ENCODE measurements at places on chromosomes 16 and 17.

GRCh38 chr17:51926448-51926847 lies 232.1 kb downstream of the CA10 start:
- no peak for DNase-seq

DNA sequence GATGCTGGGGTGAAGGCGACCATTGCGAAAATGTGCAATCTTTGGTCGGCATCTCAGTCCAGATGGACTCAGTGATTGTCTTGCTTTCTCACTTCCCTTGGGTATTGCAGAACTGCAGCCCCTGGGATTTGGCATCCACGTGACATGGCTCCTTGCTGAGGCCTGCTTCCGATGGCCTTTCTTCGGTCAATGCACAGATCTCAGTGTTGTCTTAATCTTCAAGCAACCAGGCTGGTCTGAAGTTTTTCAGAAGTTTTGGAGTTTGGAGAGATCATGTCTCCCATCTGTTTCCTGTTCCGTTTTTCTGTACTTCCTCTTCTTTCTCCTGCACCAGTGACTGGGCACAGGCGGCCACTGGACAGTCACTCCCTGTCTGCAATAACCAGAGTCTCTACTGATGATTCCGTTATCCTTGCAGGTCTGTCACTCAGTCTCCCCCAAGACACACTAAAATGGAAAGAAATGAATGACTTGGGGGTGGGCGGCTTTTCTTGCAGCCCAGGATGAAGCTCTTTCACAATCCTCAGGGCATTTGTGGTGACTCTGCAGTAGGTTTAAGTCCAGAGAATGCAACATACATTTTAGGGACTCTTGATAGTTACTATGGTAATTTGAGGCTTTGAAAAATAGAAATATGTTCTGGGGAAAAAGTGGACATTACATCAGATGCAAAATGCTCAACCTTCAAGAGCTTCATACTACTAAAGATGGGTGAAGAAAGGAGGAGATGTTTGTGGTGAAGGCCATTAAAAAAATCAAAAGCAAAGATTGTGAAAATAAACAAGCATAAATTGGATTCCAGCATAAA lies 106.3 kb upstream of the ZFHX3 start:
- no peak for DNase-seq

DNA sequence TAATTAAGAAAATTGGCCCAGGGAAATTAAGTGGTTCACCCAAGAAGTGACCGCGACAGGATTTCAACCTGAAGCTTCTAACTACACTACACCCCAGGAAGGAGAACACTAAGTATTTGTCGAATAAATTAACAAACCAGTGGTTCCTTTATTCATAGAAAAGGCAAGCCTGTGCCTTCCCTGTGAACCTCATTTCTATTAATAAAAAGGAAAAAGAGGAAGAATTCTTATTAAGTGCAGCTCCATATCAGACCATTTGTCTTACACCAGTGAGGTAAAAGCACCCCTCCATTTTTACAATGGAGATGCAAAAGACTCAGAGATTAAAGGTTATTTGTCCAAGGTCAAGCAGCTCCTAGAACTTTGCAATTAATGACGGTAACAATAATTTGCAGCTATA lies 1.7 kb downstream of the COPS3 start:
- DNase-seq = no peak

DNA sequence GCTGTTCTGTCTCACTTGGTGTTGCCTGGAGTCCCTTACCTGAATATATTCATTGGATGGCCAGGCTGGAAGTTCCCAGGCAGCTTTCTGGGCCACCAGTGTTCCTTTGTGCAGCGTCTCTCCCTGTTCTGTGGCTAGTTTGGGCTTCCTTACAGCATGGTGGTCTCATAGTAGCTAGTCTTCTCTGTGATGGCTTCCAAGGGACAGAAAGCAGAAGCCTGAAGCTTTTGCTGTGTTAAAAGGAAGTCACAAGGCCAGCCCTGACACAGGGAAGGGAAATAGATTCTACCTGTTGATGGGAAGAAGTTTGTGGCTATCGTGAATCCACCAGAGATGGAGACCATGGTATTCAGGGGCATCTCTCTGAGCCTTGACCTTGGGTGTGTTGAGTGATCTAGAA lies 34.6 kb downstream of the PLCG2 start:
- DNase-seq = no peak

- DNase-seq = no peak
These were observed 22.1 kb downstream of the ZFHX3 start for GRCh38 chr16:73025856-73026210.

DNA sequence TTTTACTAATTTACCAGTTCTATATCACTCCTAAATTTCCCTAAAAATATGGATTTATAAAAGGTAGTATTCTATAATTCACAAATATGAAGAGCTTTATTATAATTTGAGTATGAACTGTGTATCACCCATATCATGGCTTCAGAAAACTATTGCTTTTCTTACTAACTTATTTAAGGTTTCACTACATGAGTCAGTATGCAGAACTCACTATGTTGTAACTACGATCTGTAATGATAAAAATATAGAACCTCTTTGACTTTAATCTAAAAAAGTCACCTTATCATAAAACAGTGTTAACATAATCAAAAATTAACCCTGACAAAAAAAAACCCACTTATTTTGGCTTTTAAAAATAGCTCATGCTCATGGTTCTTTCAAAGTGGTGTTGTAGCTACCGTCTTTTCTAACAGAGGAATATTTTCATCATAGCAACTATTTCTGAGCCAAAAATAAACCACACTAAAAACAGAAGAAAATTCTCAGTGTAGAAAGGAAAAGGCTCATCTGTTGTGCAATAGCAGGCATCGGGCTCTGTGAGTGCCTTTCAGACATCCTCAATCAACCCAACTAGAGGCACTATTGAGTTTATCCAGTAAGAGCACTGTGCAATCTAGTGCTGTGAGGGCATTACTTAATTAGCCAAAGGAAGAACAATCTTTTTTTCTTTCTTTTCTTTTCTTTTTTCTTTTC lies 42.1 kb downstream of the ITGAM start:
- no peak for DNase-seq

GRCh38 chr17:49971848-49972485 lies 3.0 kb downstream of the DLX4 start:
- no peak for DNase-seq

DNA sequence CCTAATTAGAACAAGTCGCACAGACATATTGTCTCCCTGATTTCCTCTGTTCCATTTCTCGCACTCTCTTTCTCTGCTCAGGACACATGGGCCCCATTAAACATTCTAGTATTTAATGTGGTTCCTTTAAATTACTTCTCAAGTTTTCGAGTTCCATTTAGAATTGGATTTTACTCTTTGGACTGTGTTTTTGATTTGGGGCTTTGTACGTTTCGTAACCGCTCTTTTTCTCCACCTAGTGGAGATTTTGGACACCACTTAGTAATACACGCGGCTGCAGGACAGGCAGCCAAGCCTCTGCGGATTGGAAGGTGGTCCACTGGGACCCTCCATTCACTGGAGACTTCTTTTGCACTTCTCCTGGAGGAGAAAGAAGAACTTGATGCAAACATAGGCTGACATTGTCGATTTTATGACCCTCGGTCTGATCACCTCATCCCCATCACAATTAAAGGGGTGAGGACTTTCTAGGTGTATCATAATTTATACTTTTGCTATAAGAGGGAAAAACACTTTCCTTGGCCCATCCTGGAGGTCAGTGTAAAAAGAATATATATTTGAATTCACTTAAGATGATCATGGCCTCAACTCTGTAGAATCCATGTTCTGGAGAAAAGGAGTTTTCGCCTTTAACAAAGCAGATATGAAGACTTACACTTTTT lies 85.7 kb downstream of the NOG start:
- peak; percentile 11 for DNase-seq

DNA sequence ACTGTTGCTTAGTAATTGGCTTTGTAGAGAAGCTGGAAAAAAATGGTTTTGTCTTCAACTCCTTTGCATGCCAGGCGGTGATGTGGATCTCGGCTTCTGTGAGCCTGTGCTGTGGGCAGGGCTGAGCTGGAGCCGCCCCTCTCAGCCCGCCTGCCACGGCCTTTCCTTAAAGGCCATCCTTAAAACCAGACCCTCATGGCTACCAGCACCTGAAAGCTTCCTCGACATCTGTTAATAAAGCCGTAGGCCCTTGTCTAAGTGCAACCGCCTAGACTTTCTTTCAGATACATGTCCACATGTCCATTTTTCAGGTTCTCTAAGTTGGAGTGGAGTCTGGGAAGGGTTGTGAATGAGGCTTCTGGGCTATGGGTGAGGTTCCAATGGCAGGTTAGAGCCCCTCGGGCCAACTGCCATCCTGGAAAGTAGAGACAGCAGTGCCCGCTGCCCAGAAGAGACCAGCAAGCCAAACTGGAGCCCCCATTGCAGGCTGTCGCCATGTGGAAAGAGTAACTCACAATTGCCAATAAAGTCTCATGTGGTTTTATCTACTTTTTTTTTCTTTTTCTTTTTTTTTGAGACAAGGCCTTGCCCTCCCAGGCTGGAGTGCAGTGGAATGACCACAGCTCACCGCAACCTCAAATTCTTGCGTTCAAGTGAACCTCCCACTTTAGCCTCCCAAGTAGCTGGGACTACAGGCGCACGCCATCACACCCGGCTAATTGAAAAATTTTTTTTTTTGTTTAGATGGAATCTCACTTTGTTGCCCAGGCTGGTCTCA lies 6.2 kb upstream of the TMEM235 start:
- no peak for DNase-seq

- DNase-seq = no peak
These were observed 21.7 kb downstream of the AXIN2 start for GRCh38 chr17:65539630-65540266.

DNA sequence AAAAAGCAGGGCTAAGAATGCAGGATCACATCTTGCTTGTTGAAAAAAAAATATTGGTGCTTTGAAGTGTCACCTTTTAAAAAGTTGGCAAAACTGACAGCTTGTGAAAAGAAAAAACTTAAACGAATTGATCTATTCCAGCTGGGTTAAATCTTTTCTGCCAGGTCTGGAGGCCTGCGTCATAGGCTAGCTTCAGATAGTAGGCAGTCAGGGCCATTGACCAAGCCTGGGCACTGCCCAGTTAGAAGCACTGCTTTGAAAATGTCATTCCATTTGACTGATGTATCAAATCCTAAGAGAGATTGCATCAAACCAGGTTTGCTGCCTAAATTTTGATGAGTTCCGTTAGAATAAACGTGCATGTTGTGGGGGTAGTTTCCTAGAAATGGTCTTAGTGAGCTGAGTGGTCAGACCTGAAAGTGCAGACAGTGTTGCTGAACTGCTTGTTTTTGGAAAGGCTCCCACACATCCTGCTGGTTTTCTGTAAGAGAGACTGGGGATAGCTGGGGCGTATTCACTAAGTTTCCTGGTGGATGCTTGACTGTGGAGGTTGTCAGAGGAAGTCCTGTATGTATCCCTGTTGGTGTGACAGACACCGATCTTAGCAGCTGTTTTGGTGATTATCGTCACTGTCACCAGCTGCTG lies 38.8 kb downstream of the NUP88 start:
- DNase-seq = no peak

DNA sequence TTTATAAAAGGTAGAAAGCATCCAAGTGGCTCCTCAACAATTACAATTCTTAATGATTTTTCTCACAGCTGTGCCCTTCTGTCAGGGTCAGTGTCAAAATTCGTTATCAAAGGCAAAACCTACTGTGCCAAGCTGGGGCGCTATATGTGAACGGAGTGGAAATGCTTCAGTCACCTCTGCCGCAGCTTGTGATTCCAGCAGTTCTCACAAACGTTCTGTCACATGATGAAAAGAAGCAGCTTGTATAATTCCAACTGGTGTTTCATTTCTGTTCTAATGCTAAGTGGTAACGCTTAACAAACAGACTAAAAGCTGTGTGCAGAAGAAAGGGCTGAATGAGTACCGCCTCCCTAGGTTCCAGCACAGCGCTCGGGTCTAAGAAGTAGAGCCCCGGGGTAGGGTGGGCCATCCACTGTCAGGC lies 14.2 kb downstream of the PLD6 start:
- DNase-seq = no peak

GRCh38 chr17:75364078-75364477 lies 41.4 kb downstream of the GRB2 start:
- DNase-seq = no peak

DNA sequence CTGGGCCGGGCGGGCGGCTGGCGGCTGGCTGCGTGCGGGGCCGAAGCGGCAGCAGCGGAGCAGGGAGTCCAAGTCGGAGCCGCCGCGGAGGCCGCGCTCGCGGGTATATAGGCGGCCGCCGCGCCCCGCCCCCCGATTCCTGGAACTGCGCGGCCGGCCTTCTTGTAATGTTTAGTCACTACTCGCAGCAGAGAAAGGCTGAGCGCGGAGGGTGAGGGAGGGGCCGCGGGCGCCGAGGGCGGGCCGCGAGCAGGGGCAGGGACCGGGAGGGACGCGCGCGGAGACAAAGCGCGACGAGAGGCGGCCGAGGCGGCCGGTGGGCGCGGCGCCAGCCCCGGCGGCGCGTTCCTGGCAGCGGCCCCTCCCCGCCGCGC lies at the start of gene SOCS3:
Gene SOCS3 (minus strand): TSS at position 81 of the 374 bp plus-strand sequence. CDS start 982 bp downstream, outside the sequence.
- peak; percentile 84 for DNase-seq

- no peak for DNase-seq
These were observed 4.5 kb downstream of the MAF start for GRCh38 chr16:79595931-79596450.

DNA sequence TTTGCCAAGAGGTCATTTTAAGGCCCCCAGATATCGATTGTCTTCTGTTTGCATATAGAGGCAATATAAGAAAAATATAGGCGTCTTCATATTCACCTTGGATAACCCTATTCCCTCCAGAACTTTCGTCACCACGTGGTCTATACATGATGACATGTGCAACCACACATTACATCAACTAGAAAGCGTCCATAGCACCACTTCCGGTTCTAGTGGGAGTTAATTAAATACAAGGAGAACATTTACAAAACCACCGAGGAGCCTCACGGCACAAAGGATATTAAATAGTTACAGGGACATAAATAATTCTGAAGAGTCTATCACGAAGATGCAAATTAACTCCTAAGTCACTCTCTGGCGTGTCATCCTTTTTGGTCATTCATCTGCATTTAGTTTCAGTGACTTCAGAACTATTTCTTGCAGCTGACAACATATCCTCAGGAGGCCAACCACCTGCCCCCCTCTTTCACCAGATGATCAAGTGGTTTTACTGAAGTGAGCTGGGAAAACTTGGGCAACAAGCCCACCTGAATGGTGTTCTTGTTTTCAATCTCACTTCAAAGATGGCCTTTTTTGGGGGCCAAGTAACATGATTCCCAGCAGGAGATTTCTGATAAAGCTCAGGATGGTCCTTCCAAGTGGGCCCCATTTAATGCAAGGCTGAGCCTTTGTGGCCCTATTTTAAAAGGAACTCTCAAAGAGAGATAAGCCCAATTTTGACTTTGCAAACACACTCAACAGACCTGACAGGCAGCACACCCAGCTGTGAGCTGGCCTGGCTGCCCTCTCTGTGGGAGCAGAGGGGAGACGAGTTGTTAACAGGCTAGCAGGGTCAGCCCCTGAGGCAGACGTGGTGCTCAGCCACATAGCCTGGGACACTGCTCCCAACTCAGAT lies 15.3 kb downstream of the CMTM3 start:
- DNase-seq = no peak

- no peak for DNase-seq
These were observed 48.1 kb downstream of the MARF1 start for GRCh38 chr16:15594711-15595320.

- DNase-seq = no peak
These were observed 30.4 kb upstream of the PITPNA start for GRCh38 chr17:1592751-1593629.

- peak; percentile 50 for DNase-seq
These were observed at the start of gene FN3K for GRCh38 chr17:82734987-82735866. Gene FN3K (plus strand): TSS chr17:82735615. CDS start chr17:82735637, 22 bp downstream.
